ENCODE measurements at places on chromosomes 13 and 19.
A peak's percentile ranks its signal among the peaks of the same experiment; 100 is the strongest.

DNA sequence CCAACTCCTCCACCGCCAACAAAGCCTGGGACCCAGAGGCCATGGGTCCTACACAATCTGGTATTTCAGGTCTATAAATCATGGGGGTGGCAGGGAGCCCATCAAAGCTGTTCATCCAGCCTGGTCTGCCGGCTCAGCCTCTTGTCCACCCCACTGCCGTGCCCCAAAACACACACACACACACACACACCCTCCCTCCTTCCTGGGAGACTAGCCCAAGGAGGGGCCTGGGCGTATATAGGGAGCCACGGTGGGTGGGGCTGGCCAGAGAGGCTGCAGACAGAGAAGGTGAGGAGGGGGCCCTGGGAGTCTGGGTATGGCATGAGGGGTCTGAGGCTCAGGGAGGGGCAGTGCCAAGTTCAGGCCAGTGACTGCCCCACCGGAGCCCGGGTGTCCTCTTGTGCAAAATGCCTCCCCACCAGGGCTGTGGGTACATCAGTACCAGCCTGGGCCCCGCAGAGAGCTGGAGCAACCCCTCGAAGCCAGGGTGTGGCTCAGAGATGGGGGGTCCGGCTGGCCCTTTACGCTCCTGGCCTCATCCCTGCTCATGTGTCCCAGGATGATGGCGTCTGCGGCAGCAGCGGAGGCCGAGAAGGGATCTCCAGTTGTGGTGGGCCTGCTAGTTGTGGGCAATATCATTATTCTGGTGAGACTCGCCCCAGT is at the start of gene UPK1A:
UPK1A (plus strand) TSS at position 267 of the 663 bp plus-strand sequence; CDS start at position 563, 296 bp downstream.
- no peak for DNase-seq

DNA sequence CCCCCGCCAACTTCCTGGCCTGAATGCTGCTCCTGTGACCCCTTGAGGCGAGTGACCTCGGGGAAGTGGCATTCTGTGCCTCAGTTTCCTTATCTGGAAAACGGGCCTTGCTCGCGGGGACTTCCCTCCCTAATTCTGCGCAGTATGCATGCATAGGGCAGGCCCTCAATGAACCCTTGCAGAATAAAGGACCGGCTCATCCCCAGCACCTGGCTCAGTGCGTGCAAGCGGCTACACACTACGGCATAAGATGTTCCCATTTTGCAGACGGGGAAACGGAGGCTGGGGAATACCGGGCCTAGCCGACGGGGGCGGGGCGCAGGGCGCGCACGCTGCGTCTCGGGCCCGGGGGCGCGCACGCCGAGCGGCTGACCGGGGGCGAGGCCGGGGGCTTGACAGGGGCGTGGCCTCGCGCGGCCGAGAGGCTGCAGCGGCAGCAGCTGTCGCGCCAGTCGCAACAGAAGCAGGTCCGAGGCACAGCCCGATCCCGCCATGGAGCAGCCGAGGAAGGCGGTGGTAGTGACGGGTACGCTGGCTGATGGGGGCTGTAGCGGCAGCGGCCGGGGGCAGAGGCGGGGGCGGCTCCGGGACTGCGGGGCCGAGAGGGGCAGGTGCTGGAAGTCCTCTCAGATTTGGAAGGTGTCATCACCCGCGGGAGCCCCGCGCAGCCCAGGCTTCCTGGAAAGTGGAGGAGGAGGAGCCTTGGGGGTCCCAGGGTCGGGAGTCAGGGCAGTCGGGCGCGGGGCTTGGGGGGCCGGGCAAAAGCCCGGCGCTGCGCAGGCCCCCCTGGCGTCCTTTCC is at the start of gene PGPEP1:
PGPEP1 (plus strand) TSS at position 409 of the 800 bp plus-strand sequence; CDS start at position 493, 84 bp downstream.
- DNase-seq = peak; percentile 49

- DNase-seq = no peak
Measured at GRCh38 chr19:13931391-13932148, 6.6 kb downstream of the PODNL1 start.

GRCh38 chr19:19262190-19263057 is 10.7 kb downstream of the TM6SF2 start:
- DNase-seq = no peak

DNA sequence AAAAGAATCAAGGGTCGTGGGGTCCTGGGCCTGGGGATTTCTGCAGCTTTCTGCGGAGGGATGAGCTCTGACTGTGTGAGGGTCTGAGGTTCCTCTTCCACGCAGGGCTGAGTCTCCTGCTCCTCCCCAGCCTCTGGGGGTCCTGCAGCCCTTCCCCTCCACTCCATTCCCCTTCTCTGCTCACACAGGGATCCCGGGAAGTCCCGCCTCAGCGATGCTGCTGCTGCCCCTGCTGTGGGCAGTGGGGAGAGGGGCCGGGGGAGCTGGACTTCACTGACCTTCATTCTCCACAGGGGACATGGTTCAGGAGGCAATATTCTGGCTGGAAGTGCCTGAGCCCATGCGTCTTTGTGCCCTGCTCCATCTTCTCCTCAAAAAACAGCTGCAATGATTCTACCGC is 26.2 kb upstream of the CD33 start:
- DNase-seq = no peak

GRCh38 chr19:46609511-46610412 is 8.6 kb downstream of the CALM3 start:
- DNase-seq = no peak

DNA sequence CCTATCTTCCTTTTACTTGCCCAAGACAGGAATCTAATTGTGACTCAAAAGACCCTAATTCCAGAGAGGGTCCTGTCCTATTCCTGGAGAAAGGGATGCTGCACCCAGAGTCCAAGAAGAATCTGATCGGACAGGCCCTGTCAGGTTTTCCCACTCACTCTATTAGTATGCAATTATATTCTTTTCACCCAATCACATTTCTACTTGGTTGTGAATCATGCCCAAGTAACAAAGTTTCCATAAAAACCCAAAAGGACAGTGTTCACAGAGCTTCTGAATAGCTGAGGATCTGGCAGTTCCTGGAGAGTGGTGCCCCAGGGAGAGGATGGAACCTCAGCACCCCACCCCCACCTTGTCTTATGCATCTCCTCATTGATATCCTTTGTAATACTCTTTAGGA is 135.3 kb upstream of the SLITRK5 start:
- no peak for DNase-seq

- DNase-seq = no peak
Measured at GRCh38 chr13:74871369-74872070, 610.4 kb downstream of the TBC1D4 start.

GRCh38 chr13:50235604-50236342 is 220.5 kb downstream of the KCNRG start:
- no peak for DNase-seq

DNA sequence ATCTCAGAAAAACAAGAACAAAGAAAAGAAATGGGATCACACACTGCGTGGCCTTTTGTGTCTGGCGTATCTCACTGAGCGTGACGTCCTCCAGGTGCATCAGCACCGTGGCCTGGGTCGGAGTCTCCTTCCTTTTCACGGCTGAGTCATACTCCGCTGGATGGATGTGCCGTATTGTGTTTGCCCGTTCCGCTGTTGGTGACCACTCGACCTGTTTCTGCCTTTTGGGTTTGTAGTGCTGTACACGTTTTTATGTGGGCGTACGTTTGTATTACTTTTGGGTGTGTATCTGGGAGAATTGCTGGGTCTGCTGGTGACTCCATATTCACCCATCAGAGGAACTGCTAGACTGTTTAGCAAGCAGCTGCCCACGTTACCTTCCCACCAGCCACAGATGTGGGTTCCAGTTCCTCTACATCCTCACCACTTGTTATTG is 11.4 kb downstream of the ARID3A start:
- no peak for DNase-seq

DNA sequence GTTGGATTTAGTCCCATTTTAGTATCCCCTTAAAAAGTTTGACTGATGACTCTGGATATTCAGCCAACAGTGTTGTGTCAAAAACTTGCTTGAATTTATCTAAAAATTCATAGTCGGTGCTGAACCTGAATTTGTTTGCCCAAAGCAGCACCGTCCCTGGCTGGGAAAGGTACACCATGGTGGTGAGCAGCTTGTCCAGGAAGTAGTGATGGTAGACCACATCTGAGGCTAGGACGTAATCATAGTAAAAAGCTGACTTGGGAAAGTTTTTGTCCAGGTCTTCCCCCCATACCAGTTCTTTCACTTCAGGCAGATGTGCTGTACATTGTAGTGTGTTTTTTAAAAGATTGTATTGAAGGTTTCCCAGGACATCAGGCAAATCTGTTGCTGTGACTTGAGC is 8.8 kb downstream of the METTL21C start:
- no peak for DNase-seq

- DNase-seq = peak; percentile 92
Measured at GRCh38 chr13:75482070-75482819, at the start of gene TBC1D4. Gene TBC1D4, minus strand, starts transcription at chr13:75482169. Its CDS starts 402 bp downstream, at chr13:75481767.

DNA sequence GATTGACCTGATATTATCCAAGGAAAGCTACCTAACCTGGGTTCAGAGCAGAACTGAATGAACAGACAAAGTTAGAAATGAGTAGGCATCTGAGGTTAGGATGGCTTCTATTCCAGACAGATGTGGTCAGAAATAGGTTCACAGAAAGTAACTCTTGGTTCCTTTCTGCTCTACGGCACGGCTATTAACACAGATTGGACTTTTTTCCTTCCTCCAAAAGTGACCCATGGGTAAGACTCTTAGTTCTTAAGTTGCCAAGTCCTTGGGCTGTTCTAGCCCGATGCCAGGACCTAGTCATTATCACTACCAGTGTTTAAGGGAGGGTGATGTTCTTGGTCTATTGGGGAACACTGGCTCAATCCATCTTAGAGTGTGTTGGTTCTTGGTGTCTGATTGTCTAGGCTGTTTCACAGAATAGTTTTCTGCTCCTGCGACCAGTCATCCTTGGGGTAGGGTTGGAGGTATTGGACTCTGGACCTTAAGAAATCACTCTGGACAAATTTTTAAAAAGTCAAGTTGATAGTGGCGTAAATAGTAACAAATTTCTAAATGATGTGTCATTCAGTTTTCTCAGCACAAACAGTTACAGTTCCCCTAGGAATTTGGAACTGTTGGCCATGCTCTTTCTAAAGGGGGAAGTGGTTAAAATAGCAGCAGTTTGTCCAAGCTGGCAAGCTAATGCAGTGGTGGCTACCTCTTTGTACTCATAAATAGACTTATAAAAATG is 60.1 kb upstream of the MYCBP2 start:
- peak; percentile 97 for DNase-seq

GRCh38 chr19:54532528-54532927 is 29.9 kb downstream of the LAIR2 start:
- DNase-seq = no peak

DNA sequence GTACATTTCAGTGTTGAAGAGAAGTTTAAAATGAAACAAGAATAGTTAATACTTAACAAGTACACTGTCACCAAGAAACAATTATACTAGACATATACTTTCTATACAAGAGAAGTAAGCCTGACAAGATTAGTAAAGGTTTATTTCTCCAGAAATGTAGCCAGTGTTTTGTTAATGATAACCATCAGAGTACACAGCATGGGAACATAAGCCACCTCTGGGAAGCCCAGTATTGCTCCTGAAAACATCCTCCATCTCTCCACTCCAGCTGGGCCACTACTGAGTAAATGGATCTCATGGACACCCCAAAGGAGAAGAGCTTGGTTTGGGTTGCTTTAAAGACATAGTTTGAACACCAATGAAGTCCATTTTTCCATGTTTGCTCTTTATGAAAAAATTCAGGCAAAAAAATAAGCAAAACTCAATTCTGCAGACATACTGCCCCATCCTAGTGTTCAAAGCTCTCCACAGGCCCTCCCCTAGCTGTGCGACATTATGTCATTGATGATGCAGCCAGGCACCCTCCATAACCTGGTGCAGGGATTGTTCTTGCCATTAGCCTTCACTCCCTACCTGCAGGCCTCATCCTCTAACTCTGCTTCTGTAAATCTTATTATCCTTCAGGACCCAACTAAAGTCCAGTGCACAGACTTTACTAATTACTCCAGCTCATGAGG is 61.9 kb downstream of the LHFPL6 start:
- DNase-seq = no peak

GRCh38 chr19:12606796-12607195 is 3.8 kb downstream of the ZNF490 start:
- DNase-seq = no peak

Measured in fibroblast of gingiva (primary cell).